ENCODE measurements at places on chromosomes 5 and 9.

GRCh38 chr5:175471628-175472027, 6.7 kb upstream of the SFXN1 start:
- no peak for DNase-seq

DNA sequence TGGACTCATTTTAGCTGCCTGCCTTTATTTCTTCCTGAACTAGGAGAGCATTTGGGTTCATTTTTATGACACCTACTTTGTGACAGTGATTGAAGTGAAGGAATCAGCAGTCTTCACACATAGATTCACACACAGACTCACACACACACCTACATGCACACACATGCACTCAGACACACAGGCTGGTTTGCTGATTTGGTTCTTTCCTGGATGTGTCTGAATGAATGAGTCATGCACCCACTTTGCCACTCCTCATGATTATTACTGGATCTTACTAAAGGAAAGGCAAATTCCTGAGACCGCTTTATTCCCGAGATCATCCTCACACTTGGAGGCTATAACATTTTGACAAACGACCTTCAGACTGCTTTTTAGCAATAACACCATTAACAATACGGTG, 529.5 kb downstream of the AGTPBP1 start:
- no peak for DNase-seq

- no peak for DNase-seq
Observed at GRCh38 chr5:66324357-66324756, 180.3 kb downstream of the SREK1 start.

DNA sequence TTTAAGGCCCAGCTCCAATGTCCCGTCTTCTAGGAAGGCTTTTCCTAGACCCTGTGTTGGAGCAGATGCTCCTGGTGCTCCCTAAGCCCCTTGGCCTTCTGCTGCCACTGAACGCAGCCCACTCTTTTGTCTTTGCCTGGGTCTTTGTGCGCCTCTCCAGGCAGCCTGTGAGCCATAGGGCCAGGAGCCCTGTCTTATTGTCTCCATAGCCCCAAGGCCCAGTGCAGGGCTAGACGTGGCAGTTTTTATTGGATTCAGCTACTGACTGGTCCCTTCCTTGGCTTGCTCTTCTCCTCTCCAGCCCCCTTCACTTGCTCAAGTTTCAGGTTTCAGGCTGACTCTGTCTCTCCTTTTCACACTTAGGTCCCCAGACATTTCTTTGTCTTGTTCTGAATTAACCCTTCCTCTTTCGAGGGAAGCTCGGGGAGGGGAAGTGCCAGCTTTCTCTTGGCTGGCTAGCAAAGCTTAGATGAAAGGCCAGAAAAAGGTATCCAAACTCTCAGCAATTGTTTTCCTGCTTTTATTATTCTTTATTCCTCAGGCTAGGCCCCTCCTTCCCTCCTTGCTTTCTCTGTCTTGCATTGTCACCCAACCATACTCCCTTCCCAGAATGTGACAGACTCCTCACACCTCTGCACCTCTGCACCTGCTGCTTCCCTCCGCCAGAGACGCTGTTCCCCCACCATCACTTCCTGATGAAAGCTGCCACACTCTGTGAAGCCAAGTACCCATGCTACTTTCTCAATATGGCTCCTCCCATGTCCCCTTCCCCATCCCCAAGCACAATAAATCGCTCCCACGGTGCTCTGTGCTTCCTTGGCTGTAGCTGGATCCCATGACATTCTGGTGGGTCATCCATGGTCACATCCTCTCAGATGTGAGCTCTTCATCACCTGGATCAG, 101.6 kb upstream of the CPEB4 start:
- DNase-seq: no peak

GRCh38 chr9:124594673-124595072, 87.5 kb upstream of the NR5A1 start:
- no peak for DNase-seq
